A549 treated with DMSO at 1 μM for 4 hours (cell line): ENCODE measurements at places on chromosomes 1 and 21. TPM values are rescaled to one million over a fixed set of nuclear protein-coding genes. Genes with fewer than 3 reads are reported as not detected.

Gene GNAT2
- total RNA-seq = 0.13 to 0.20 TPM (median 0.18 TPM) in 3 of 5 replicates, not detected in the others

Gene PLXNA2
- 0.48 to 0.94 TPM (median 0.86 TPM) in 5 replicates for total RNA-seq

Gene ESPN
- 0.37 to 0.79 TPM (median 0.58 TPM) in 4 of 5 replicates, not detected in the other for total RNA-seq

Gene RIMS3
- total RNA-seq = 0.66 to 1.3 TPM (median 0.99 TPM) in 5 replicates

Gene PPM1J
- 1.1 to 1.9 TPM (median 1.4 TPM) in 5 replicates for total RNA-seq

Gene URB1
- total RNA-seq = 12.0 to 14.3 TPM (median 14.3 TPM) in 5 replicates

Gene CD5L
- not detected in 5 replicates for total RNA-seq

Gene FCRL5
- not detected in 5 replicates for total RNA-seq

Gene KTI12
- 17.0 to 20.1 TPM (median 18.4 TPM) in 5 replicates for total RNA-seq

Gene LRRC71
- total RNA-seq = 0.11 to 0.38 TPM (median 0.16 TPM) in 4 of 5 replicates, not detected in the other

Gene TAS1R1
- total RNA-seq = not detected in 5 replicates

Gene C8B
- total RNA-seq = not detected in 5 replicates

Gene ADGRL2
- 10.7 to 15.3 TPM (median 14.1 TPM) in 5 replicates for total RNA-seq

Gene CFHR1
- total RNA-seq = 0.10 to 0.39 TPM (median 0.31 TPM) in 4 of 5 replicates, not detected in the other

Gene TSSK3
- 0.09 to 0.37 TPM in 2 of 5 replicates, not detected in the others for total RNA-seq

Gene S100A5
- 0.52 to 0.90 TPM (median 0.69 TPM) in 4 of 5 replicates, not detected in the other for total RNA-seq

Gene MACO1
- 8.6 to 11.1 TPM (median 10.3 TPM) in 5 replicates for total RNA-seq

Gene RGS7
- 0.03 to 0.10 TPM (median 0.06 TPM) in 3 of 5 replicates, not detected in the others for total RNA-seq

Gene TPTE
- not detected in 5 replicates for total RNA-seq

Gene BATF3
- 20.1 to 31.4 TPM (median 29.6 TPM) in 5 replicates for total RNA-seq

Gene JMJD4
- 25.4 to 30.5 TPM (median 29.2 TPM) in 5 replicates for total RNA-seq

Gene ATP5PF
- total RNA-seq = 206 to 245 TPM (median 222 TPM) in 5 replicates

Gene ZNF695
- 2.3 to 3.6 TPM (median 2.5 TPM) in 5 replicates for total RNA-seq

Gene CYP4B1
- total RNA-seq = not detected in 5 replicates

Gene DLGAP3
- 0.08 to 0.25 TPM (median 0.17 TPM) in 5 replicates for total RNA-seq

Gene S100A9
- total RNA-seq = 0.52 to 1.0 TPM (median 0.95 TPM) in 5 replicates

Gene RGS13
- not detected in 5 replicates for total RNA-seq

Gene PLPPR4
- 0.02 TPM in 1 of 5 replicates, not detected in the others for total RNA-seq

Gene TTC4
- 31.3 to 34.1 TPM (median 31.8 TPM) in 5 replicates for total RNA-seq

Gene VPS13D
- 6.2 to 7.2 TPM (median 7.1 TPM) in 5 replicates for total RNA-seq

Gene ADORA3
- not detected in 5 replicates for total RNA-seq
